SJSA1 (cell line): ENCODE measurements at places on chromosomes 4 and X. TPM values are rescaled to one million over a fixed set of nuclear protein-coding genes. Genes with fewer than 3 reads are reported as not detected.

- DNase-seq = no peak
These were observed 346.4 kb upstream of the SLC7A11 start for GRCh38 chr4:138588501-138588900.

Gene RS1
- total RNA-seq = 0.05 TPM in 1 of 2 replicates, not detected in the other

Gene PLAC8
- 123 and 141 TPM in 2 replicates for total RNA-seq

DNA sequence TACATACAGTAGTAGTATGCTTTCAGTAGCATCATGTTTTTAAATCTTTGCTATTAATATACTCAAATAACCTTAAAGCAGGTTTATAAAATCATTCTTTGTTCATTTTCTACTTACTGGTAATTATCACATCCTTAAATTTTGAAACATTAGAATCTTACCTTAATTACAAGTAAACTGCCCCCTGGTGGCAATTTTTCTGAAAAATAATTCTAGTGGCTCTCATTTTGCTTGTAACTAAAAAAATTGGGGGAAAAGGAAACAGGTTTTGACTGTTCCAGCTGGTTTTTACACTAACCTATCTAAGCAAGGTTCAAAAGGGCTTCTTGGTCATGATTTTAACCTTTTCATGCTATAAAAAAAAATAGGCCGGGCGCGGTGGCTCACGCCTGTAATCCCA is 18.5 kb upstream of the DCAF4L1 start:
- peak; percentile 6 for DNase-seq

Gene TRPC5OS
- total RNA-seq = not detected in 2 replicates

DNA sequence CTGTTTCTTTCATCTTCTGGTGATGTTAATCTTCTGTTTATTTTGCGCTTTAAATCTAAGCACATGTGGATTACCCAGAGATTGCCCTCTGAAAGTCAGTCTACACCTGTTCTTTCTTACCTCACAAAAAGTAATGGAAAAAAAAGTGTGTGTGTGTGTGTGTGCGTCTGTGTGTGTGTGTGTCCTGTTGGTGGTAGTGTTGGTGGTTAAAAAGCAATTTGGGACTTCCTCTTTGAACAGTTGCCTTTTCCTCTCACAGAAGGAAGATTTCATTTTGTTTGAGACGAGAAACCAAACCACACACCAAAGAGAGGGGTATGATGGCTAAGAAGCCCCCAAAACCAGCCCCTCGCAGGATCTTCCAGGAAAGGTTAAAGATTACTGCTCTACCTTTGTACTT is at the start of gene STAP1:
Gene STAP1 (plus strand): TSS at position 235 of the 400 bp plus-strand sequence. CDS start 83 bp downstream, at position 318.
- DNase-seq = no peak

- no peak for DNase-seq
These were observed 85.9 kb downstream of the RASL11B start for GRCh38 chr4:52948057-52948423.

Gene SPANXB1
- not detected in 2 replicates for total RNA-seq

Gene GAGE12H
- not detected in 2 replicates for total RNA-seq

GRCh38 chrX:155068165-155068564 is 2.8 kb downstream of the CMC4 start:
- peak; percentile 35 for DNase-seq

Gene OPRPN
- not detected in 2 replicates for total RNA-seq

- no peak for DNase-seq
These were observed 965.3 kb downstream of the CCSER1 start for GRCh38 chr4:91092398-91092980.

Gene CLDN22
- total RNA-seq = not detected in 2 replicates

Gene SSX4B
- total RNA-seq = 0.11 TPM in 1 of 2 replicates, not detected in the other

GRCh38 chr4:37679301-37679700 is 6.9 kb downstream of the RELL1 start:
- DNase-seq = no peak

DNA sequence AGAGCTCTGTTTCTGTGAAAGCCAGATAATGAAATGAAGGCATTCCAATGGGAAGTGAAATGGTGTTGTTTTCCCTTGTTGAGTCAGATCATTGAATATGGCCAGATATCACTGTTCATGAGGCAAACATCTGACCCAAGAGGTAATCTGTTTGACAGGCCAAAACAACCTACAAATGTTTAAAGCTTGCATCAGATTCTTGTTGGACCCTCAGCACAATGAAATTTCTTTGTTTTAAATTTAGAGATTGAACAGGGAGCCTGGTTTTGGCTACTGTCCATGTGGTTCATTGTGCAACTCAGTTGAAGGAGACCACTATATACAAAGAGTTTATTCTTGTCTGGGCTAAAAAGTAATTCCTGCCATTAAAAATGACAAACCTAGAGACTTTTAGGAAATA is 159.1 kb downstream of the AFF2 start:
- no peak for DNase-seq

Gene TSR2
- 17.9 and 35.2 TPM in 2 replicates for total RNA-seq

Gene GNRHR
- not detected in 2 replicates for total RNA-seq

Gene GAGE2A
- total RNA-seq = not detected in 2 replicates

- DNase-seq = no peak
These were observed 964 bp upstream of the GPR82 start for GRCh38 chrX:41722816-41723618.

Gene GPR34
- not detected in 2 replicates for total RNA-seq

Gene SRPX
- total RNA-seq = 8.5 and 13.4 TPM in 2 replicates

- DNase-seq = no peak
These were observed 66.5 kb downstream of the MAMLD1 start for GRCh38 chrX:150429594-150429993.

DNA sequence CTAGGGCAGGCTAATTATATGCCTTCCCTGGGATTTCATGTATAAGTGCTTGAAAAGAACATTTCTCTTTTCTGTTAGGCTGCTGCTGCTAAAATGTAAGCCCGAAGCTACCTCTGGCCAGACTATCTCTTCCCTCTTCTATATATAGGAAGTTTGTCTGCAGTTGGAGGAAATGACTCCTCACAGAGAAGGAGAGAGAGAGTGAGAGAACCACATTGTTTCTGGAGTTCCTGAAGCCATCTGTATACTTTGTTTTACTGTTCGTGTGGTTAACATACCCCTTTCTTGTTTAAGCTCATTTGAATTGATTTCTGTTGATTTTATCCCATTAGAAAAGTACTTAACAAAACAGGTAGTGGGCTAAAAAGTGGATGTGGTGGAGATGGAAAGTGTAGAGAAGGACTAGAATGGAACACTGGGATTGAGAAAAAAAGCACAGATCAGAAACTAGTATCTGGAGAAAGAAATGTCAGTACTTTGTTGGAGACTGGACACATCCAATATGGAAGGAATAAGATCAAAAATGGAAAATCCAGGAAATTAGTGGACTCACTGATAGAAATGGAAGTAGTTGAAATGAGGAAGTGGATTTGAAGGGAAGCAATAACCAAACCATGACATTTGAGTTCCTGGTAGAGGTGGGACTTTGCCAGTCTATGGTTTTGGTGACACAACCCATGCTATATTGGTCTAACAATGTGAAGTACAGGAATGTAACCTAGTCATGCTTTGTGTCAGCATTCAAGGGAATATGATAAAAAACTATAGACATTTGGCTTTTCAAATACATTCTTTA is 112.6 kb downstream of the TMA16 start:
- DNase-seq = no peak

DNA sequence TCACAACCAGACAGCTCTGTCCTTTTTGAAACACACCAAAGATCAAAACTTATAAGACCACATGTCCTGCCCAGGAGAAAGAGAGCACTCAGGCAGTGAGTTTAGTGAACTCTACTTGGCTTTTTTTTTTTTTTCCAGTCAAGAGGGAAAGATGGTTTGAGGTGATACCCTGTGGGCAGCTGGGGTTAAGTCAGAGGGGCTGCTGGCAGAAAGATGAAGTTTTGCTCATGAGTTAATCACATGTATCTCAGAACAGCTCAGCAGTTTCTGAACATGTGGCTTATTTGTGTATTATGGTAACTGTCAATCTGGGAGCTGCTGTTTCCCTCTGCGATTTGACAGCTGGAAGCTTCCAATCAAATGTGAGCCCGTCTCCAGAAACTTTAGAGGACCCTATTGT is 56.4 kb upstream of the MAP3K15 start:
- no peak for DNase-seq

GRCh38 chr4:154049457-154050181 is 260.7 kb upstream of the SFRP2 start:
- DNase-seq = no peak

- DNase-seq = no peak
These were observed 25.4 kb upstream of the TNIP3 start for GRCh38 chr4:121189326-121190215.

Gene AR
- total RNA-seq = 13.6 and 14.8 TPM in 2 replicates

GRCh38 chrX:3815896-3816664 is 102.6 kb upstream of the PRKX start:
- peak; percentile 33 for DNase-seq

GRCh38 chrX:76155786-76156185 is 17.1 kb upstream of the PBDC1 start:
- DNase-seq = no peak

- no peak for DNase-seq
These were observed 14.4 kb downstream of the MGARP start for GRCh38 chr4:139265654-139266053.

DNA sequence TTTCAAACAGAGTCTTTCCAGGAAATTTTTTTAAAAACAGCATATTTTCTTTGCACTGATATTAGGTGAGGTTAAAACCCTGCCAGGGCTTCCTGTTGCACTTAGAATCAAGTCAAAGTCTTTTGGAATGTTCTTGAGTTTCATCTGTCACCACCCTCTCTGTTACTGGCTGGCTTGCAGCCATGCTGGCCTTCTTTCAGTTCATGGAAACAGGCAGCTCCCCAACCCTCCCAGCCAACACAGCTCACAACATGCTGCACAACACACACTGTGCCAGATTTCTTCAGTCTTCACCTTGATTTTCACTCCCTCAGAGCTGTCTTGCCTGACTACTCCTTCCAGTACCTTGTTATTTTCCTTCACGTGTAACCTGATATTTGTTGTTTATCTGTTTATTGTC is 129.5 kb downstream of the KCNIP4 start:
- DNase-seq = no peak

DNA sequence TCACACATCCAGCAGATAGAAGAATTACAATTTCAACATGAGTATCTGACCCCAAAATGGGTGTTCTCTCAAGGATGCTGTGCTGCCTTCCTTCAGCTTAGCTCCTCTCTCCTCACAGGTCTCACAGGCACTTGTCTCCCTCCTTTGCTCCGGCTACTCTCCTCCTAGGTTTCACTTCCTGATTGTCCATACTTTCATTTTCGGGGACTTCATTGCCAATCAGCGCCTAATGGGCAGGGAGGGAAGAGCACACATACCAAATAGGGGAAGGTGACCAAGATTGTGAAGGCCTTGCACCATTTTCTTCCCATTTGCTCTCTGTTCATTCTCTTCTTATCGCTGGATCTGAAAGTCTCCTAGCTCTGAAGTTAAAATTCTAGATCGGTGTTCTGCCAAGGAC is 125.4 kb upstream of the EOLA2 start:
- no peak for DNase-seq

- no peak for DNase-seq
These were observed 67.7 kb upstream of the H2AZ1 start for GRCh38 chr4:100017637-100018310.

Gene NKRF
- 3.1 and 4.7 TPM in 2 replicates for total RNA-seq

- no peak for DNase-seq
These were observed 19.0 kb upstream of the AP1S2 start for GRCh38 chrX:15873566-15873965.

Gene SLC9A6
- 23.6 and 23.9 TPM in 2 replicates for total RNA-seq

Gene CLGN
- total RNA-seq = 3.6 and 7.0 TPM in 2 replicates

Gene BMPR1B
- 0.03 TPM in 1 of 2 replicates, not detected in the other for total RNA-seq

- DNase-seq = no peak
These were observed 85.7 kb downstream of the FAM53A start for GRCh38 chr4:1598206-1599025.

Gene SULT1B1
- not detected in 2 replicates for total RNA-seq

- DNase-seq = peak; percentile 70
These were observed 8.3 kb upstream of the DAPP1 start for GRCh38 chr4:99808260-99808857.

- no peak for DNase-seq
These were observed 80.4 kb upstream of the GPC4 start for GRCh38 chrX:133495464-133496391.

Gene PRICKLE3
- total RNA-seq = 2.4 and 3.6 TPM in 2 replicates
